Activated CD8-positive, alpha-beta T cell treated with anti-CD3 and anti-CD28 coated beads, Interleukin-2, amount 10 ng/mL, durations not matched to agents 7 days and 5 days (primary cell): ENCODE measurements at places on chromosomes 11 and 22. TPM values are rescaled to one million over a fixed set of nuclear protein-coding genes. Genes with fewer than 3 reads are reported as not detected.

DNA sequence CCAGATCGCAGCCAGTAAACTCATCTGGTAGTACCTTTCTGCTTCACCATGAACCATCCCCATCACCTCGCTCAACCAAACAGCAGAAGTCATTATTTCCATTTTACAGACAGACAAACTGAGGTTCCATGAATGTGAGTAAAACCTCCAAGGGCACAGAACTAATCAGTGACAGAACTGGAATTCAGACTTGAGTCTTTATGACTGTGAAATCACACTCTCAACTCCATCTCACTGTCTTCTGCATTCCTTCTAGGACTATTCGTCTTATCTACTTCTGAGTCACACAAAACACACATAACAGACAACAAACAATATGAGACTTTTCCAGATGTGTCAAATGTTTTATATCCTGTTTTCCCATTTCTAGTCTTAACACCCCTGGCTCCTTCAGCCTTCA lies 9.3 kb upstream of the NUP50 start:
- DNase-seq, result no peak
- H3K27me3 ChIP-seq, result no peaks in the 10 kb centered on the region
- H3K27ac ChIP-seq, result no peak overlapping the region
- peaks cover 23% of the 10 kb centered on the region for H3K36me3 ChIP-seq
- H3K4me1 ChIP-seq, result peaks cover 13% of the 10 kb centered on the region
- H3K4me3 ChIP-seq, result no peak overlapping the region

DNA sequence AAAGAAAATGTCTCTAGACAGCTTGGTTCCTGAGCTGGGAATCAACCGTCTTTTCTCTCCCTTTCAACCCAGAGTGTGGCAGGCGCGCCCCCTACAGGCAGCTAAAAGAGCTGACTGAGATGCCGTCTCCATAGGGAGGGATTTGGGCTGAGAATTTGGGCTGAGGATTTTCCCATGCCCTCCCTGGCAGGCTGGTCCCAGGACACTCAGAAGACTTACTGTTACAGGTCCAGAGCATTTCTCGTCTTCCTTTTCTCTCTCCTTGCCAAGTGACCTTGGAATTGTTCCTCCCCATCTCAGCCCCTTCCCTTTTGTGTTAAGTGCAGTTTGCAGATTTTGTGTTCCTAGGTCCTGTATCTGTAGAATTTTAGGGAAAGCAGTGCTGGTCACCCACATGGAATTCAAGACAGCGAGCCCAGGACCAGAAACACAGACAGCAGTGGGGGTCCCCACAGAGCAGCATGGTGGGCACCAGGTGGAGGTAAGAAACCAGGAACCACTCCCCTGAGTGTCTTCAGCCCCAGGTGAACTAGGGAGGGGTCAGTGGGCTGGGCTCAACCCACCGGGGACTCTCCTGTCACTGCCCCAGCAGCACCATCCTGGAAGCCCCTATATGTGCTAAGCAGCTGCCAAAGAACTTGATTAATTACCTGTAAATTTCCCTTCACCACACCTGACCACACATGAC lies 9.9 kb upstream of the IGLL5 start:
- peaks cover 21% of the 10 kb centered on the region for H3K27me3 ChIP-seq
- H3K4me3 ChIP-seq, result no peak overlapping the region
- H3K36me3 ChIP-seq, result no peaks in the 10 kb centered on the region
- no peaks in the 10 kb centered on the region for H3K4me1 ChIP-seq

DNA sequence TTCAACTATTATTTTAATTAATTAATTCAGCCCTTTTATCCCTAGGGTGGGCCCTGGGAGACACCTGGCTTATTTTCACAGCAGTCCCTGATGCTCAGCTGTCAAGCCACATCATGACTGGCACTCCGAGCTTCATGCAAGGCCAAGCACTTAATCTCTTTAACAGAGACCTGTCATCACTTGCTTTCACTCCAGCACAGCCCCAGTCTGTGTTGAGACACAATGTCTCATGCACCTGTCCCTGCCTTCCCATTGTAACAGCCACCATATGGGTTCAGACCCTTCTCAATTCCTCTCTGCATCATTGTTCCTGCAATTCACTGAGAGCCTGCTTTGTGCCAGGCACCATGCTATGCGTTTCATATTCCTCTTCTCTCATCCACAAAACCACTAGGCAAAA lies 222.2 kb upstream of the TENM4 start:
- no peak overlapping the region for H3K27ac ChIP-seq
- no peaks in the 10 kb centered on the region for H3K27me3 ChIP-seq
- no peak overlapping the region for H3K4me3 ChIP-seq

DNA sequence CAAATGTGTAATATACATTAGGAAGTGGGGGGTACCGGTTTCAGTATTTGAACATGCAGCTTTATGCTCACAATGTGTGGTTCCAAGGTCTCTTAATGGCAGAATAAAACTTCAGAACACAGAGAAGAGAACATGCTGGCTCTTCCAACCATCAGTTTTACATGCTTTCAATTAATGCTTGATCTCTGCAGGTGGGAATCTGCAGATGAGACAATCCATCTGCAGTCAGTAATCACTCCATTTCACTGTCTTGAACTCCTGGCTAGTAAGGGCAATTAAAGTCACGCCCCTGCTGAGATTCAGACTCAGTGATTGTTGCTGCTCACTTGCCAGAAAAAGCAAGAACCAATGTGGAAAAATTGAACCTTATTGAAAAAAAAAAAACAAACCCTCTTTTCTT lies 945.7 kb downstream of the DLG2 start:
- no peaks in the 10 kb centered on the region for H3K4me1 ChIP-seq
- H3K36me3 ChIP-seq, result no peaks in the 10 kb centered on the region
- H3K27ac ChIP-seq, result no peak overlapping the region
- DNase-seq, result no peak

DNA sequence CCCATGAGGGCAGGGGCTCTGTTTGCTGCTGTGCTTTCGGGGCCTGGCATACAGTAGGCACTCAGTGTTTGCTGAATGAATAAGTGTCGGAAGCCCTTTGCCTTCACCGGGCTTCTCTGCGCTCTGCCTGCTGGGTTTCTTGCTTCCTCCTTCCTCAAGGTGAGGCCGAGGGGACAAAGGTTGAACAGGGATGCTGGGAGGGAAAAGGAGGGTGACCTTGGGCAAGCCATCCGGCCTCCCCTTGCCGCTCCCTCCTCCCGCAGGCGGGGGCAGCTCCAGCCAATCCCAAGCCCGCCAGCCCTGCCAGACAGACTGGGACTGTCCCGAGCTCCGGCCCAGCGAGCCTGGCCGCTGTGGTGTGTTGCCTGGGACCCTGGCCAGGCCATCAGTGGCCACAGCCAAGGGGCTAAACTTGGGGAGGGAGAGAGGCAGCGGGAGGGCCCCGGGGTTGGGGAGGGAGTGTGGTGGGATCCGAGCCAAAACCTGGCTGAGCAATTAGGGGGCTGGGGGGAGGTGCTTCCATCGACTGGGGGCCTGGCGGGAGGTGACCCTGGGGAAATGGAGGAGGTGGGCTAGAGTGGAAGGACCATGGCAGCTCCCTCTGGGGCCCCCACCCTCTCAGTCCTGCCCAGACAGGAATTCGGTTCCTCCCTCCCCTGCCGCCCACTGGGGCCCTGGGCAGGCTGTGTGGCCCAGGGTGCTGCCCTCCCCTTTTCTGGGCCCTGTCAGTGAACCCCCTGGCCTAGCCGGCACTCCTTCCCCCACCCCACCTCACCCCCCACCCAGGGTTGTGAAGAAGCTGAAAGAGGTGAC lies 3.4 kb upstream of the RCOR2 start:
- no peak overlapping the region for H3K4me3 ChIP-seq
- no peak for DNase-seq
- H3K36me3 ChIP-seq, result no peaks in the 10 kb centered on the region
- peaks cover 25% of the 10 kb centered on the region for H3K27me3 ChIP-seq

DNA sequence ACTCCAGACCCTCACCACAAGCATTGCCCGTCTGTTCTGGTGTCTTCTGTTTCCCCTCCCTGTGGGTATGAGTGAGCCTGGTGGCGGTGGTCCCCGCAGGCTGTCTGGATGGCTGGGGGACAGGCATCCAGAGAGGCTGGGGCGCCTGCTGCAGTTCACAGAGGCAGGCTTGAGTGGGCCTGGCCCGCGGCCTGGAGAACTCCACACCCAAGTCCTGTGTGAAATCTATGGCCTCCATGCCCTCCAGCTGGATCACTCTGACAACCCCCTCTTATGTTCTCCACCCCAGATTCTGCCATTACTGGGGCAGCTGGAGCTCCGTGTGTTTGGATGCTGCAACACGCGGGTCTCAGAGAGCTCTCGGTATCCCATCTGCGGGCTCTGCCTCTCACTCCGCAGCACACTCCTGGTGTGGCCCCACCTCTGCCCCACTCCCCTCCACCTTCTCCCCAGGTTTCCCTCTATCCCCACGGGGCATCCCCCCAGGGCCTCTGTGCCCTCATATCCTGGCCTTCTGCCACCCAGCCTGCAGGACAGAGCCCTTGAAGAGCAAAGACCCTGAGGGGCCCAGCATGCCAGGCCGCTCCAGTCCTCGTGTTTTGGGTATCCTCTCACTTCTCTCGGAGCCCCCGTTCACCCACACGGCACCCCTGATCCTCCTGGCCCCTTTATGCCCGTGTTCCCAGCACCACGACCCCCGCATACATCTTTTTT lies 31.3 kb downstream of the LRRC74B start:
- peaks cover 2% of the 10 kb centered on the region for H3K27me3 ChIP-seq
- H3K36me3 ChIP-seq, result no peaks in the 10 kb centered on the region
- H3K27ac ChIP-seq, result no peak overlapping the region
- H3K4me3 ChIP-seq, result no peak overlapping the region
- no peaks in the 10 kb centered on the region for H3K4me1 ChIP-seq

DNA sequence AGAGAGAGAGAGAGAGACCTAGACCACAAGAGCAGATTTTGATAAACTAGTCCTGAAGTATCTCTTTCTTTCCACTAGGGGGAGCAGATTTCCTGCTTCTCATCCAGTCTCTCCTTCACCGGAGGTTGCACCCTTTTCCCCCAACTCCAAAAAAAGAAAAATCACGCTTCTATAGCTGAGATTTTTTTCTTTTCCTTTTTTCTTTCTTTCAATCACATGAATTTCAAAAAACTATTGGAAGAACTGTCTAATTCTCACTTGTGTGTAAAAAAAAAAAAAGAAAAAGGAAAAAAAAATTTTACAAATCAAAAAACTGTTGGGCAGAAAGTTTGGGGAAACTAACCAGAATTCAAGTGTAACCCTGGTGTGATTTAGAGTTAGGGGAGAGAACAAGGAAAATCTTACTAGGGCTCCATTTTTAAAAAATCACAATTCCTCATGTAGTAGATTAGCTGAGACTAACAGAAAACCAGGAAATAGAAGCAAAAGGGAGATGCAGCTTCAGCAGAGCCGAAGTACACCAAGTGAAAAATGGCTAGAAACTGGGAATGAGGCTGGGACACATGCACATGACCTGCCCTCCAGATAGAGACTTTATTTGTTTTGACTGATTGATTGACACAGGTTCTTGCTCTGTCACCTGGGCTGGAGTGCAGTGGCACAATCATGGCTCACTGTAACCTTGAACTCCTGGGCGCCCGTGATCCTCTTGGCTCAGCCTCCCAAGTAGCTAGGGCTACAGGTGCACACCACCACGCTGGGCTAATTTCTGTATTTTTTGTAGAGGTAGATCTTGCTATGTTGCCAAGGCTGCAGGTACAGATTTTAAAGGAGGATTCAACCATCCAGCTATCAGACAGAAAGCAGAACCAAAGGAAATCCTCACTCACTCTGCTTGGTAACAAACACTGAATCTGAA lies 27.1 kb downstream of the SDHD start:
- peaks cover 32% of the 10 kb centered on the region for H3K4me1 ChIP-seq
- no peak for DNase-seq
- no peaks in the 10 kb centered on the region for H3K27me3 ChIP-seq
- H3K36me3 ChIP-seq, result no peaks in the 10 kb centered on the region

DNA sequence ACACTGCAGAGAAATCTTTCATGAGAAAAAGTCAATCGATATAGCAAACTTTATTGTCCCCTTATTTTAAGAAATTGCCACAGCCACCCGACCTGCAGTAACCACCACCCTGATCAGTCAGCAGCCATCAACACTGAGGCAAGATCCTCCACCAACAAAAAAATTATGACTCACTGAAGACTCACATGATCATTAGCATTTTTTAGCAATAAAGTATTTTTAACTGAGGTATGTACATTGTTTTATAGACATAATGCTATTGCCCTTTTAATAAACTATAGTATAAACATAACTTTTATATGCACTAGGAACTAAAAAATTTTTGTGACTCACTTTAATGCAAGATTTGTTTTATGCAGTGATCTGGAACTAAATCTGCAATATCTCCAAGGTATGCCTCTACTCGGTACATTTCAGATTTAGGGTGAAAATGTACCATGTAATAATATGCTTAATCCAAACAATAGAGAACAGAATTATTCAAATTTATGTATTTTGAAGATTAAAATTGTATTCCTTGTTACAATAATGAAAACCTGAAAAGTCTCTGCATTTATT lies 79.2 kb upstream of the CEP126 start:
- DNase-seq, result no peak
- H3K27me3 ChIP-seq, result no peaks in the 10 kb centered on the region
- H3K4me1 ChIP-seq, result no peaks in the 10 kb centered on the region
- H3K4me3 ChIP-seq, result no peak overlapping the region

DNA sequence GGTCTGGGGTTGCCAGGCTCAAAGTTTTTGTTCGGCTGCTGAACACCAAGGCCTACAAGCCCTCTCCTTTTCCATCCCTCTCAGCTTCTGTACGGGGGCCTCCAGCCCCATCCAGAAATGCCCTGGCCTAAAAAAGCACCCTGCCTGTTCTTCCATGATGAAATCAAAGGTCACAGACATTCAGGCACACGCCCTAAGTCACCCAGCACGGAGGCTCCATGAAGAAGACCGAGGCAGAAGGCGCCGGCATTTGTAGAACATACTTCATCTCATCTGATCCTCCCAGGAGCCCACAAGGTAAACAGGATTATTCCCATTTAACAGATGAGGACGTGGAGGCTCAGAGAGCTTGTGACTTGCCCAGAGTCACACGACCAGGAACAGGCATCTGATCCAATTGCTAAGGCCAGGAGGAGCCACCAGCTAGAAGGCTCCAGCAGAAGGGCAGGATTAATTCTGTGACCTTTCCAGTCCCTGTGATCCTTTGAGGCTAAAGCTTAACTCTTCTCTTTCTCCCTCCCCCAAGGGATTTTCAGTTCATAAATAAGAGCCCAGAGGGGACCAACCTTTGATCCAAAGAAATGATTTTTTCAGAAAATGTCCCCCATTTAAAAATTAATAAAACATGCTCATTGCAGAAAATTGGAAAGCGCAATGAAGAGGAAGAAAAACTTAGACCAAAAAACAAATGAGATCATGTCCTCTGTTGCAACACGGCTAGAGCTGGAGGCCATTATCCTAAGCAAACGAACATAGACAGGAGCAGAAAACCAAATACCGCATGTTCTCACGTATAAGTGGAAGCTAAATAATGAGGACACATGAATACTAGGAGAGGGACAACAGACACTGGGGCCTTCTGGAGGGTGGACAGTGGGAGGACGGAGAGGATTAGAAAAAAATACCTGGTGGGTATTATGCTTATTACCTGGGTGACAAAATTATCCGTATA lies 38.7 kb downstream of the CYTH4 start:
- H3K27ac ChIP-seq, result no peak overlapping the region
- H3K4me3 ChIP-seq, result no peak overlapping the region
- H3K27me3 ChIP-seq, result peaks cover 30% of the 10 kb centered on the region
- no peak for DNase-seq
- H3K4me1 ChIP-seq, result peaks cover 10% of the 10 kb centered on the region
- no peaks in the 10 kb centered on the region for H3K36me3 ChIP-seq

The HTR3B gene
- not detected for total RNA-seq

The RAPSN gene
- 0.45 TPM for total RNA-seq
